Fibroblast of skin of left biceps (primary cell): ENCODE measurements at places on chromosomes 4 and X.

- DNase-seq = no peak
Measured at GRCh38 chrX:131445955-131446354, 97.9 kb upstream of the OR13H1 start.

DNA sequence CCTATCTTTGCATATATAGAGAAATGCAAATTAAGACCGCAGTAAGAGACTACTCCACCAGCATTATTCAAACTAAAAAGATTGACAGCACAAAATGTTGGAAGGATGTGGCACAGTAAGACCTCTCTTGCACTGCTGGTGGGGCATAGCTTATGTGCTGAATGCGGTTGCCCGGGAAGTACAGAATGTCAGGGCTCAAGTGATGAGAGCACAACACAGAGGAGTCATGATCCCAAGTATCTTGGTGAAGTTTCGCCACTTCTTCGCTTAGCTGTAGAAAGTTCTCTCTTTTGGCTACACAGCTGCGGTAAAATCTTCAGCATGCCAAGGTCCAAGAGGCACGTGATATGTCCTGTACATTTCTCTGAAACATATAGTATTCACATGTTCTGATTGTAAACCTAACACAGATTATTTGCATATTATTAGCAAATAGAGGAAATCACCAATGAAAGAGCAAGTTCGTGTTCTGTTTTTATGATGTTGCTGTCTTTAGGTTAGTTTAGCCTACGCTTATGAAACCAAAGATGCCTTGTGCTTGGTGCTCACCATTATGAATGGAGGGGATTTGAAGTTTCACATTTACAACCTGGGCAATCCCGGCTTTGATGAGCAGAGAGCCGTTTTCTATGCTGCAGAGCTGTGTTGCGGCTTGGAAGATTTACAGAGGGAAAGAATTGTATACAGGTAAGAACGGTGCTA, 55.0 kb downstream of the HTT-AS start:
- DNase-seq = no peak

GRCh38 chr4:102344520-102344953, 745 bp downstream of the SLC39A8 start:
- DNase-seq = no peak

DNA sequence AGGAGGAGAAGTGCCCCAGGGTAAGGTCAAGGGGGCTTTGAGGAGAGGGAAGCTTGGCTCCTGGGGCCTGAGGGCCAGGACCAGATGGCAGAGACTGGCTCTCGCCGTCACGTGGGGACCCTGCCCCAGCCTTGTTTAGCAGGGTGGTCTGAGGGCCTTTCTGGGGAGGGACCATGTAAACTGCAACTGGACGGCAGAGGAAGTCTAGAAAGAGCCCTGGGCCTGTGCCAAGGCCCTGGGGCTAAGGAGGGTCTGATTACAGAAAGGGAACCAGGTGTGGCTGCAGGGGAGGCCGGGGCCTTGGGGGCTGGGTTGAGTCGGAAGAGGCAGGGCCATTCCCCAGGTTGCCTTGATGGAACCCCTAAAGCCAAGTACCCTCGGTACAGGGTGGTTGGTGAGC, 1.8 kb upstream of the HGFAC start:
- no peak for DNase-seq

DNA sequence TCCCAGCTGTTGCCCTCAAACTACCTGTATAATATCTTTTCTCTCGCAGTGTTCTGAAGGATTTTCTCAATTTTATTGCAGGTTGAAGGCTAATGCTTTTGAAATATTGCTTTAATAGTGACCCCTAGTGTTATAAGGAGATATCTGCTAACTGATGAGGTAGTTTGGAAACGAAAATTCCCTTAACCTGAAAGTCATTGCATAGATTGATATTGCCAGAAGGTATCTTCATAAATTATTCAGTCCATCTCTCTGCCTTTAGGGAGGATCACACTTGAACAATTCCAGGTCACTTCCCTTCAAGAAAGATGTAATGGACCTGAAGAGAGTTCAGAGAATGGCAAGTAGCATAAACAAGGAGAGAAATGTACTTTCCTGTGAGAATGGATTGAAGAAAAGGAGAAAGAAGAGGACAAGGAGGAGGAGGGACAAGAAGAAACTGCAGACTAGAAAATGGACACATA, 44.1 kb downstream of the TIGD4 start:
- DNase-seq = peak; percentile 2

GRCh38 chrX:42149765-42150164, 226.4 kb upstream of the CASK start:
- no peak for DNase-seq

- DNase-seq = no peak
Measured at GRCh38 chr4:179372746-179373145, 1930.5 kb upstream of the AGA start.

- DNase-seq = no peak
Measured at GRCh38 chrX:132384301-132384700, 104.5 kb downstream of the MBNL3 start.

GRCh38 chr4:111806331-111806730, 338.9 kb upstream of the FAM241A start:
- DNase-seq = no peak

DNA sequence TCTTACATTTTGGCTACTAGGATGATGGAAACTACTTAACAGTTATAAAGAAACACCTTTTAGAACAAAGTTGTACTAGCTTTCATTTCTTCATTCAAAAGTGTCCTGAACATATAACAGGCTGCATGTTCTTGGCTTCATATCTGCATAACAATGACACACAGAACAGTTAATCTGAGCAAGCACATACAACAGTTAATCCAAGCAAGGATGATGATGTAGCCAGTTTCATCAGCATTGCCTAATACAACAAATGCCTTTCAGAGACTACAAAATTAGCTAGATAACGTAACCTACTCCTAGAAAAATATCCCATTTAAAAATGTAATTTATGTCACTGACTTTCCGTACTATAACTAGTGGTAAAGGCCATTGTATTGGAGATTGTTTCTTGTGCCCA, 182.1 kb downstream of the SCFD2 start:
- DNase-seq = no peak

DNA sequence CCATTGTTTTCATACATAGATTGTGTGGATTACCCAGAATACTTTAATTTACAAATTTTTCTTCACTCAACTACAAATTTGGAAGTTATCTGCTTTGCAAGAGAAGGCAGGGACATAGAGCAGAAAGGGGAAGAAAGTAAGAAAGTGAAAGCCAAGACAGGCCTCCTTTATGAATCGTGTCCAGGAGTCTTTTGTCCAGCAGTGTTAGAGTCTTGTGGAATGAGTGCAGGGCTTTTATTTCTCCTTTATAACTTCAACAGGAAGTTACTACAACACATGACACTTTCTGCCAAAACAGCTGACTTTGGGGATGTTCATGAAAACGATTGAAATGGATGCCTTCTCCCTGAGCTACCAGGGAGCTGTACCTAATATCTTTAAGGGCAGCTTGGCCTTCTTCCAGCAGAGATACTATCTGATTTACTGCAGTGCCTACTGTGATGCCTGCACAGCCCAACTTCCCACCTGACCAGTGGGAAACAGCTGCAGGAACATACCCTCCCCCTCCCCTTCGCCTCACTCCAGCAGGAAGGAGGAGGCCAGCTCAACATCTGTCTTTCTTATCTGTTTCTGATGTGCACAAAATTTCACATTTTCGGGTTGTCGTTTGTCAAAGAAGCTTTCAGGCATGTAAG, 557.7 kb upstream of the SLIT2 start:
- no peak for DNase-seq

DNA sequence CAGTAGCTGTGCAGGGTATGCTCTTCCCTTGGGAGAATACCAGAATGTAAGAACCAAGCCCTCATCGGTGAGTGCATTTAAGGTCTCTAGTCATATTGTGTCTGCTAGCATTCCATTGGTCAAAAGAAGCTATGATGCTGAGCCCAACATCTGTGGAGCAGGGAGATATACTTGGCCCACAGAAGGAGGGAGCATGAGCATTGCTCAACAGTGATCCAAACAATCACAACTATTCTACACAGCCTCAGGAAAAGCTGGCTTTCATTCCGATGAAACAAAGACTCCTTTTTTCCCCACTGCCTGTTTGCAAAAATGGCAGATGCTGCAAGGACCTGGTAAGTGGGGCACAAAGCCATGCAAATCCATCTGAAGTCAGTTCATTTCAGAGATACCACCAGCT, 80.6 kb upstream of the DHX15 start:
- peak; percentile 46 for DNase-seq
